Fibroblast of mammary gland (primary cell): ENCODE measurements at places on chromosomes 1 and 21.

DNA sequence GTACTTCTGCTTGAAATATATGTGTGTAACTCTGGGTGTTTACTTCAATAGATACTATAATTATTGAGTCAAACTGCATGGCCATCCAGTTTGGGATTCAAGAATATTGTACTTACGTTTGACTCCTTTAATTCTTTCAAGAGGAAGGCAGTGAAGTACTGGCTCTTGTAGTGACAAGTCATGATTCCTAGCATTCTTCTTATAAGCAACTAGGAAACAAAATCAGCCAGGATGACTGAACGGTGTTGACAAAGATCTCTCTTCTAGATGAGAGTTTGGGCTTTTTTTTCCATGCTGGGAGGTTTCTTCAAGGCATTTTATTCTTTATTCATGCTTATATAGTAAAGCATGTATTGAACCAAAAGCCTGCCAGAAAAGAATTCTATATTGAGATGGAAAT, 58.3 kb downstream of the CLEC20A start:
- DNase-seq, result no peak

DNA sequence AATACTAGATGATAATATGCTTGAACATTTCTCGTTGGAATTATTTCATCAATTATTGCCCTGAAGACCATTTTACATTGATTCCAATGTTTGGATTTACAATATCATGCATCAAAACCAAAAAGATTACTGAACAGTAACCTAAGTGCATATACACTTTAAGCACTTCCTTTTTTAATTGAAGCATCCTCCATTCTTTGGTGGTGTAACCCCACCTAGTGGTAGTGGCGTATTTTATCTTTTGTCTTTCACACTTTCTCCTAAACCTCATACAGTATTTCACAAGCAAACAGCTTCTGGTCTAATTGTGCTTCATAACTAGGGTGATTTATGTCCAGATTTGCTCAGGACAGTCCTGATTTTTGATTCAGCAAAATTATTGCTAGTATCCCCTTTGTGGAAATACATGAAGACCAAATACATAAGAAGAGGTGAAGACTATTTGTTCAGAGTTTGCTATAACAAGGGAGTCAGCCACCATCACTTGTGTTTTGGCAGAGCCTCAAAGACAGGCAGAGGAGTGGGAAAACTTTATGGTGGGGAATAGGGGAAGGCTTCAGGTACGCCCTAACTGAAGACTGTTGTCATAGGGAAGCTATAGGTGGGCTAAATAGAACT, 3.4 kb upstream of the NVL start:
- peak; percentile 75 for DNase-seq

DNA sequence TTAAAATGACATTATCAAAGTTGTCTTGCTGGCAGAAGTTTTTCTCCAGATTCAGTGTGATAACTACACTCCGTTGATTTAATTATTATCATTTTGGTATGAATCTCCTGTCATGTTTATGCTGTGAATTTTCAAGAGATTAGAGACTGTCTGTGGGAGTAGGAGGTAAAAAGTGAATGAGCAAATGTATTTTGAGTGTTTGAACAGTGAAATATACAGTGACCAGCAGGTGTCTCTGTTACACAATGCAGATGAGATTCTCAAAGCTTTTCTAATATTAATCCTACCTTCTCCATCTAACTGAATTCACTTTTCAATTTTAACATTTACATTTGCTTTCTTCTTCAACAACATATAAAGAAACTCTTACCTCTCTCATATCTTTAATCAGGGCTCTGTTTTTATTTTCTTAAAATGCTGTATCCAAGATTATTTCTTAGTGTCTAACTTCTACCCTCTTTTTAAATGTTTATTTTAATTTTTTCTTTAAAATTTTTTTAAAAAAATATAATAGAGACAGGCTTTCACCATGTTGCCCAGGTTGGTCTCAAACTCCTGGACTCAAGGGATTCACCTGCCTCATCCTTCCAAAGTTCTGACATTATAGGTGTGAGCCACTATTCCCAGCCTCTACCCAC, 20.9 kb upstream of the HSPA13 start:
- DNase-seq, result peak; percentile 45

GRCh38 chr21:38898422-38899096, 92.8 kb downstream of the ETS2 start:
- DNase-seq, result no peak

DNA sequence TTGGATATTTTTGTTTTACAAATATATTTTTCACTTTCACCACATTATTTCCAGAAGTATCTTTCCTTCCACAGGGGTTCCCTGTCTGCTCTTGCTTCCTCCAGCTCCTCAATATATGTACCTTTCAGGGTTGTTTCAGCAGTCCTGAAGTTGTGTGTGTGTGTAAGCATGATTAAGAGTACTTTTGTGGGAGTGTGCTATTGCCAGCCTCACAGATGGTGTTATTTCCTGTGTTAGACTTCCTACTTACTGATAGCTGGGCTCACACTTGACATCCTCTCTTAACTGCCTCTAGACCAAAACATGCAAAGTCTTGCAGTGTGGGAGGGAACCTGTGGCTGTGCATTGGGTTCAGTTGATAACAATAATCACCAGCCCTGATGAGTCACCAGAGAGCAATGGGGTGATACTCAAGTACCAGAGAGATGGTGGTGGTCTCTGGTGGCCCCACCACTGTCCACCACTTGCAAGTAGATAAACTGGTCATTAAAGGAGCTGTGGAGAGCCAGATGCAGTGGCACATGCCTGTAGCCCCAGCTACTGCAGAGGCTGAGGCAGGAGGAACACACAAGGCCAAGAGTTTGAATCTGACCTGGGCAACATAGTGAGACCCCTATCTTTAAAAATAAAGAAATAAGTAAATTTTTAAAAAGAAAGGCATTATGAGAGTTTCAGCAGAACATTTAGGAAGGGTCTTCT, 126.7 kb downstream of the NR5A2 start:
- DNase-seq, result no peak

DNA sequence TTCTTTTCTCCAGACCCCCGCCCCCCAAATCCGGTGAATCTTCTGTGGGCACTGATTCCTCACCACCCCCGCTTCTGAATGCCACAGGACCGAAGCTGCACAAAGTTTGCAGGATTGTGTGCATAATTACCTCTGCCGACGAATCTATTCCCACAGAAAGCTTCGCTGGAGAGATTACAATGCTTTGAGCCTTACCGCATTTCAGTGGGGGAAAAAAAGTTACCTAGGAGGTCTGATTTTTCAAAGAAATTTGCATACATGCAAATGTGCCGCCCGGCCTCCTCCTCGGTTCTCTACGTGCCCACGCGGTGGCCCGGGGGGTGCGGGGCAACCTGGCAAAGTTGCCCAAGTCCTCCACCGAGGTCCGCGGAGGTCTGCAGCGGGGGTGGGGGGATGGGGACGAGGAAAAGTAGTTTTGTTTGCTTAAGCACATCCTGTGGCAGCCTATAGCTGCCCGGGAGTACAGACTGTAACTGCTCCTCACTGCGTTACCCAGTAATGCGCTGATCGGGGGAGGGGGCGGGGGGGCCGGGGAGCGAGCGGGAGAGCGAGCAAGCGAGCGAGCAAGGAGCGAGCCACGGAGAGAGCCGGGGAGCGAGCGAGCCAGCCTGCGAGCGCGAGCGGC, 563 bp upstream of the NFIA start:
- DNase-seq, result peak; percentile 69

- peak; percentile 17 for DNase-seq
These were observed 62.1 kb downstream of the DEGS1 start for GRCh38 chr1:224245188-224245587.

DNA sequence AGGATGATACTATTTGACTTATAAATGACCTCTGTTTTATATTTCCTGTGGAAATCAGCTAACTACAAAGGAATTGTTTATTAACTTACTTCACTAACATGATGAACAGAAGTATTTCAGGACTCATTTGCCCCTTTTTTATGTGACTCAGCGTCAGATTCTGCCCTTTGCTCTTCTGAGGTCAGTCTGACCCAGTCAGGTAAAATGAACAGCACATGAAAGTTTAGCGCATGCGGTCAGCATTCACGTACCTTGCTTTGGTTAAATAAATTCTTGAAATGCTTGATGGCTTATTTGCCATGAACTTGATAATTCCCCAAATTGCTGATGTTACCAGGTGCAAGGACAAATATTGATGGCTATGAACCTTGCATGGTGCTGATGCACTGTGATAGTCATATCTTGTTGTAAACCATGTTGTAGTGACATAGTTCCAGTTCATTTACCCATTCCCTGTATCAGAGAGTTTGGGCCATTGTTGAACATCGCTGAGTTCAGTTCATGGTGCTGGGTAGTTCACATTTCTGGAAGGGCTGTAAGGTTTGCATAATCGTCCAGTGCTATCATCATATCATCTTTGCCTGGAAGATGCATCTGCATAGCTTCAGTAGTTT, 133.4 kb downstream of the NFIA start:
- DNase-seq, result peak; percentile 28

DNA sequence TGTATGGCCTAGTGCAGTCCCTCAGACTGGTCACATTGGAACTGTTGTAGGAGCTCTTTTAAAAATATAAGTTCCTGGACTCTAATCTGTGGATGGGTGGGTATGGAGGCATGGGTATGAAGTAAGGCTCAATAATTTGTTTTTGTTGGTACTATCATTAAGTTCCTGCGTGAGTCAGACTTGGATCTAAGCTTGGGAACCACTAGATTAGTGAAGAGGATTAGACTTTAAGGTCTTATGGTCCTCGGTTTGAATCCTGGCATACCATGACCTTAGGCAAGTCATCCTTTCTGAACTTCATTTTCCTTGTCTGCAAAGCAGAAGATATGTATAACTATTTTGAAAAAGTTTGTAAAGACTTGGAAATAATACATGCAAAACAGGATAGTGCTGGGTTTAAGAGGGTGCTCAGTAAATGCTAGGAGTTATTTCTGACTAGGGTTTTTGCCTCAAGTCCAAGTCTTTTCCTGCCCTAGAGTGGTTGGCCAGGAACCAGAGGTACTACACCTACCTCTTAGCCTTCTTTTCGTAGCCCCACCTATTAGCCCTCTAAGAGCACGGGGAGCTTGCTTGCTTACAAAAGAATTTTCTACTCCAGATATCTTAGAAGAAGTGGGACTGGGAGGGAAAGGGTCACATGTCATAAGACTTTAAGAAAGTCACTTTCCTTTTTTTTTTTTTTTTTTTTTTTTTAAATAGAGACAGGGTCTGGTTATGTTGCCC, 38.6 kb upstream of the METTL18 start:
- peak; percentile 7 for DNase-seq

DNA sequence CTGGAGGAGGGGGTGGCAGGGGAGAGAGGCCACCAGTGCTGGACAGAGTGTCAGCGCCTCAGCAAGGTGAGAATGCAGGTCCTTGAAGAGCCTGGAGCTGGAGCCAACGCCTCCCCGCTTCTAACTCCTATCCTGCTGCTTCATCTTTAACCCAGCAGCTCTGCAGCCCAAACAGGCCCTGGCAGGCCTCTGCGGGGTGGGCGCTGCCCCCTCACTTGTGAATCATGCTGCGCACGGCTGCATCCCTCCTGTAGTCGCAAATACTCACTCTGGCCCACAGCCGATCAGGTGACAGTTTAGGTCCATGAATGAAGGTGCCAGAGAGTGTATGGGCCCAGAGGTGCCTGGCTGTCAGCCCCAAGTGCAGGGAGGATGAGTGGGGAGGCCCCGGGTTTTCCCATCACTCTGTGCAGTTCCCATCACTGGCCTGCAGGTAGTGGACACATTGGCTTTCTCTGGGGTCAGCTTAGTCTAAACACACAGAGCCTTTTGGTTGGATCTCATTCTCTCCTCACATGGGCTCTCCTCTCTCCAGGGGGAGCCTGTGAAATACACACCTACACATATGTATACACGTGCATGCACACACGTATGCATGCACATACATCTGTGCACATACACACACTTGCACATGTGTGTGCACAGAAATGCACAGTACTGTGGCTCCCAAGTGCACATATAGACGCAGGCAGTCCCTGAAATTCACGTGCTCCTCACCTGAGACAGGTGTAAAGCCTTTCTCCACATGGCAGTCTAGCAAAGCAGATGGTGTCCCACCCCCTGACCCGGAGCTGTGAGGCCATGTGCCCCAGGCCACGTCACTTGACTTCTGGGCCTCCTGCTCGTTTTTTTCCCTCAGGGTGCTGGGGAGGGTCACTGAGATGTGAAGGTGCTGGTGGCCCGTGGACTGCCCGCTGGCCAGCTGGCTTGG, 52.0 kb downstream of the TRIM11 start:
- no peak for DNase-seq

GRCh38 chr21:45282283-45283034, 5.2 kb downstream of the POFUT2 start:
- no peak for DNase-seq

GRCh38 chr1:13808729-13809131, 108.7 kb downstream of the PRDM2 start:
- DNase-seq, result peak; percentile 70

DNA sequence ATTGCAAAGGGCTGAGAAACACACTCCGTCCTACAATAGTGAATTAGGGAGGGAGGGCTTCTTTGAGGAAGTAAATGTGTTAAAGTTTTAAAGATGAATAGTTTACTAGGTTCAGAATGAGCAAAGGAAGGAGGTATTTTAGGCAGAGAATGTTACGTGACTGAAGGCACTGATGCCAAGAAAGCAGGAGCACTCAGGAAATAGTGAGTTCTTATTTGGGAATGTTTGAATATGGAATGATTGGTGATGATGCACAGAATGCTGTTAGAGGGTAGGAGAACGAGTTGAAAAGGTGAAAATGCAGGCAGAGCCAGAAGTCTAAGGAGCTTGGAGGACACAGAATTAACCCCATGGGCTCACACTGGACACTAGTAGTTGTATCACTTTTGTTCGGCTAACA, 108.0 kb downstream of the NRIP1 start:
- DNase-seq, result peak; percentile 38

- DNase-seq, result no peak
These were observed 20.4 kb downstream of the CDC7 start for GRCh38 chr1:91520942-91521507.

GRCh38 chr1:9894115-9894514, 16.0 kb downstream of the CTNNBIP1 start:
- DNase-seq, result no peak

GRCh38 chr1:243663651-243664050, 186.4 kb downstream of the AKT3 start:
- no peak for DNase-seq

DNA sequence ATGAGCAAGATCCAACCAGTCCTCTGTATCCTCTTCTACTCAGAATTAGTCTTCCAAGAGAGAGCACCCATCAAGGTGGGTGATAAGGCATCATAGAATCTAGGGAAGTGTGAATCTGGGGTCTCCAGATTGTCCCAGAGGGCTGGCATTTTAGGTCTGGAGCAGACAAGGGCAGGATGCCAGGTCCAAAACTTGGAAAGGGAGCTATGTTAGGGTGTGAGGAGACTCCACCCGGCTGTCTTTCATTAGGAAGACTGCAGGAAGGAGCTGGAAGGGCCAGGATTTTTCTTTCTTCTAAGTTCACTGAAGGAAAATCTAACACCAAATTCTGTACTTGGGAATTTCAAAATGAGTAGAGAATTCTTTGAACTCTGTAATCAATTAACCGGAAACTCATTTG, 86.1 kb upstream of the BMP8A start:
- no peak for DNase-seq

- DNase-seq, result peak; percentile 94
These were observed 38.4 kb downstream of the SPEN start for GRCh38 chr1:15885701-15886610.
